ENCODE measurements at places on chromosomes 7 and 10.

DNA sequence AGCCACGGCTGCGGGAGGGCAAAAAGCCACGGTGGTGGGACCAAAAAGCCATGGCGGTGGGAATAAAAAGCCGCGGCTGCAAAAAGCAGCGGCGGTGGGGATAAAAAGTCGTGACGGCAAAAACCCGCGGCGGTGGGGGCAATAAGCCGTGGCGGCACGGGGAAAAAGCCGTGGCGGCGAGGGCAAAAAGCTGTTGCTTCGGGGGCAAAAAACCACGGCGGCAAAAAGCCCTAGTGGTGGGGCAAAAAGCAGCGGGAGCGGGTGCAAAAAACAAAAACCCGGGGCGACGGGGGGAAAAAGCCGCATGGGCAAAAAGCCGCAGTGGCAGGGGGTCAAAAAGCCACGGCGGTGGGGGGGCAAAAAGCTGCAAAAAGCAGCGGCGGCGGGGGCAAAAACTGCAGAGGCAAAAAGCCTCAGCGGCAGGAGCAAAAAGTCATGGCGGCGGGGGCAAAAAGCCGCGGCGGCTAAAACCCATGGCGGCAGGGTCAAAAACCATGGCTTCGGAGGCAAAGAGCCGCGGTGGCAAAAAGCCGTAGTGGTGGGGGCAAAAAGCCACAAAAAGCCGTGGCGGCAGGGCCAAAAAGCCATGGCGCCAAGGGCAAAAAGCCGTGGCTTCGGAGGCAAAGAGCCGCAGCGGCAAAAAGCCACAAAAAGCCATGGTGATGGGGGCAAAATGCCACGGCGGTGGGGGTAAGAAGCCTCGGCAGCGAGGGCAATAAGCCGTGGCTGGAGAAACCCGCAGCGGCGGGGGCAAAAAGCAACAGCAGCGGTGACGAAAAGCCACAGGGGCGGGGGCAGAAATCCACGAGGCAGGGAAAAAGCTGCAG is 525.8 kb downstream of the ZNF33B start:
- no peak for DNase-seq

GRCh38 chr7:141220263-141220880 is 146.5 kb downstream of the TMEM178B start:
- no peak for DNase-seq

GRCh38 chr7:133931053-133931452 is 196.1 kb upstream of the LRGUK start:
- no peak for DNase-seq

DNA sequence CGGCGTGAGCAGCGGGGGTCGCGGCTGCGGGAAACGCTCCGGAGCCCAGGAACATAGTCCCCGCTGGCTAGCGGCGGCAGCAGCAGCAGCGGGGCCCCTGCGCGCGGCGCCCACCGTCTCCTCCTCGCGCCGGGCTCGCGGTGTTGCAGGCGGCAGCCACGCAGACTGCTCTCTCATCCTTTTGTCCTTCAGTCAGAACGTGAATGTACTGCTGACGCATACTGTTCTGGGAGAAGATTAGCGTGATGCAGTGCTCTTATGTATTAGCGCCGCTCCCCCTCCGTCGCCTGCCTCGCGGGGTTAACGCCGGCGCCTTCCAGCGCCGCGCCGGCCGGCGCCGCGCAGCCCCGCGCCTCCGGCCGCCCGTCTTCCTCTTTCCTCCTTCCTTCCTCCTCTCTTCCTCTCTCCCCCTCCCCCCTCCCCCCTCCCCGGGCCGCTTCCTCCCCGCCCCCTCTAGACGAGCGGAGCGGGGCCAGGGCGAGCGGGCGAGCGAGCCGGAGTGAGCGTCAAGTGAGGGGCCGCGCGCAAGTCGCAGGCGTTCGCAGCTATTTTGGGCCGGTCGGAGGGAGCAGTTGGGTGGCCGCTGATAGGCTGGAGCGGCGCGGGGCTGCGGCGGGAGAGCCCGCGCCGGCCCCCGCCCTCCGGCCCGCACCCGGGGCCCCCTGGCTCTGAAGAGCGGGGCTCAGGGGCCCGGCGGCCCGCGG is 816 bp upstream of the LRRC4 start:
- peak; percentile 92 for DNase-seq

DNA sequence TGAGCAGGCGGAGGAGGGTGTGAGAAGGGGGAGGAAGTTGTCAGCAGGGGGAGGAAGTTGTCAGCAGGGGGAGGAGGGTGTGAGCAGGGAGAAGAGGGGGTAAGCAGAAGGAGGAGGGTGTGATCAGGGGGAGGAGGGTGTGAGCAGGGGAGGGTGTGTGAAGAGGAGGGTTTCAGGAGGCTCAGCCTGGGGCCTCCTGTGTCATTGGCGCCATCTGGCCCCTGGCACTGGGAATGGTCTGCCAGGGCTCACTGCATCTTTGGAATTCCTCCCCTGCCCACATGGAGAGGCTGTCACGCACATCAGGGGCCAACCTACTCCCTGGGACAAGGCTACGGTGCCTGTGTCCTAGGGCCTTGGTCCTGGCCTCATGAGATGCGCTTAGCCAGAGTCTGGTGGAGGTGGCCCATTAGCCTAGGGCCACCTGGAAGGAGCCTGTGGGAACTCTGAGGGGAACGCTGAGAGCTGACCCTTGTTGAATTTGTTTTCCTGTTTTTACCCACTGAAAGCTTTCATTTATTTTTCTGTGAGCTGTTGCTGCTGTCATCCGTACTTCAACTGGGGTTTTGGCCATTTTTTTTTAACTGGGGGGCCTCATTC is 18.0 kb downstream of the CAMK2B start:
- DNase-seq = peak; percentile 65

DNA sequence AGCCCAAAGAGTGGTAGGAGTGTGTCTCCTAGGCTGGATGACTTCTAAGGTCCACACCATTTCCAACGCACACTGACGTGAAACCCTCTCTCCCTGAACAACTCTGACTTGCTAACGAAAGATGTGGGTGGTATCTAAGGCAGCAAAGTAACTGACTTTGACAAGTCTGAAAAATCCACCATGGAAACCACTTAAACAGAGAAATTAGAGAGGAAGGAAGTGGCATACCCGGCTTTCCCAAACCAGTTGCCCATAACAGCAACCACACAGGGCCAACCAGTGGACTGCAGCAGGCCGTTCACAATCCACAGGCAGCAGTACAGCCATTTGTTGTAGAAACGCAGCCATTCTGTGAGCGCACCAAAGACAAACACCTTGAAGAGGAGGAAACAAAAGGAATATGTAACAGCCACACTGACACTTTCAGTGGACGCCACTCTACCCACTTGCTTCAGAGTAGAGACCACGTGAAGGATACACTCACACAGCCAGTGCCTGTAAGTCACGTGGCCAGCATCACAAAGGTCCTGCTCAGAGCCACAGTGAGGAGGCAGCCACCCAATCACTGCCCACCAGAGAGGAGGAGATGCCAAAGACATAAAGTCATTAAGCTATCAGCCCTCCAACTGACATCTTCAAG is 39.8 kb downstream of the SLC37A3 start:
- DNase-seq = no peak

DNA sequence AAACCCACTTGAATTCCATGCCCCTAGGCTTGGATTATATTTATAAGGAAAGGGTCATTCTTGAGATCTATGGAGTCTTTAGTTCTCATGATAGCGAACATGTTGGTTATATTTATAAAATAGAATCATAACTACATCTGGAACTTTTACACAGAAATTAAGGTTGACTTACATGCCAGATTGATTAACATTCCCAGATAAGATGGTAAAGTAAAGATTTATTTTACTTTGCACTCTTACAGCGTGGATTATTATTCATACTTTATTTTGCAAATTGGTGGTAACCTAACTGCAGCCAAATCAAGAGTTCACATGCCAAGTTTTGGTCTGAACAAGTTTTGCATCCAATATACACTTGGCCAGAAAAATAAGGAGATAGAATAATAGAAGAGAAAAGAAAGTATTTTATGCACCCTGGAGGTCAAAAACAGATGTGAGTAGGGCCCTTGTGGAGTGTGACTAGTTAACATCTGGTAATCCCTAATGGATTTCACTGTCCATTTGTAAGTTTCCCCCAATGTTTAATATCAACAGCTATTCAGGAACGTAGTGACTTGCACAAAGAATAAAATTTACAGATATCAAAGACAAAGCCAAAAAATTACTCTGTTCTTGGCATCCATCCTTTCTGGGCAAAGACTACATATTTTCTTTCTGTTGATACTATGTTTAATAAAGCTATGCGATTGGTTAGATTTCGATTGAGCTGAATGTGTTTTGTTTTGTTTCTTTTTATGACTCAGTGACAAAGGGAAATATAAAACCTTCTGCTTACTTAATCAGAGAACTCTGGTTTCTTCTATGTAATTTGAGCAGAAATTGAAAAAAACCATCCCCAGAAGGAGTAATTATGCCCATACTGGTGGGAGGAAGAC is 10.1 kb upstream of the TMEM26 start:
- peak; percentile 74 for DNase-seq

DNA sequence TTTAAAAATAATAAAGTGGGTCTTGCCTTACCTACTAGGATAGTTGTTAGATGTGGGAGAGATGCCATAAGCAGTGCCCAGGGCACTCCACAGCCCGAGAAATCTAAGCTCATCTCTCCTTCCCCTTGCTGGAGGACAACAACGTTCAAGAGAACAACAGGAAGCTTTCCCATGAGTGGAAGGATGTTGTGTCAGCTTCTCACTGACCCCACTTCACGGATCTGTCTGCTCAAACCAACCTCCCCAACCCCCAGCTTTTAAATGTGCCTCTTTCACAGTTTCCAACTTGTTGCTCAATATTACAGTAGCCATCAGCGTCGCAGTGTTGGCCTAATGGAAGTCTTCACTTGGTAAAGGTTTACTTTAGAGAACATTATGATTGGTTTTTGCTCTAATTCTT is 72.1 kb downstream of the PTPRE start:
- no peak for DNase-seq

Measured in fibroblast of skin of right quadriceps (primary cell).